ENCODE measurements at places on chromosomes 2 and 18.

DNA sequence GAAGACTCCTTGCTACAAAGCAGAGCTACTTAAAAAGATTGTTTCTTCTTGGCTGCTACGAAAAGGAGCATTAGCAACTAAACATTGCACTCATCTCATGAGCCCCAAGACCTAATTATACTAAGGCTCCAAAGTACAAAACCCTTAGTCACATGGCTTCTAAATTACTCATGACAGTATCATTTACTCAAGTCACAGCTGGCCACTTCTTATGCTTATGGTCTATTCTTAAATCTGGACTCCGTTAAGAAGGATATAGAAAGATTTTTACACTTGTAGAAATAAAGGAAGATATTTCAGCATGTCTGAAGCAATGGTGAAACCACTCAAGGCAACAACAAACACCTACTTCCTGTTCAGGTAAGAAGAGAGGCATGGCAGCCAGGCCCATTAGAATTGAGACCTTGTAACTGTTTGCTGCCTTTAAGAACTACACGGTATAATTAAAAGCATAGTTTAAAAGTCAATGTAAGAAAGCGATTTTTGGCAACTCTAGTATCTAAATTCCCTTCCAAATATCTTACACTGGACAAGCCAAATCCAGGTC lies 12.7 kb downstream of the ANKRD44 start:
- DNase-seq: no peak

DNA sequence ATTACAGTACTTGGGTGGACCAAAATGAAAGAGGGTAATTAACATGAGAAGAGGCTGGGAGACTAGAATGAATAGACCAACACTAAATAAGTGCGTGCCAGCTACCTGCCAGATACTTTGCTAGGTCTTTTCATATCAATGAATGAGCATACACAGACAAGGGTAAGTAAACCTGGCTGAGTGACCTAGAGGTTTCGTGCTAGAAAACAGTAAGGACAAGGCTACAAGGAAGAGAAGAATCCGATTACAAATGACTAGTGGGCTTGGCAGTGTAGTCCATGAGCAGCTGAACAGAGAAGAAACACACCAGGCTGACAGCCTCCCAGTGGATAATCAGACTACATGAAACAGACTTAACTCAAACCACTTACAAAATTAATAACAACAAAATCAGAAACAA lies 64.6 kb downstream of the THADA start:
- DNase-seq: no peak

- DNase-seq: no peak
Observed at GRCh38 chr18:4636967-4637366, 181.9 kb upstream of the DLGAP1 start.

DNA sequence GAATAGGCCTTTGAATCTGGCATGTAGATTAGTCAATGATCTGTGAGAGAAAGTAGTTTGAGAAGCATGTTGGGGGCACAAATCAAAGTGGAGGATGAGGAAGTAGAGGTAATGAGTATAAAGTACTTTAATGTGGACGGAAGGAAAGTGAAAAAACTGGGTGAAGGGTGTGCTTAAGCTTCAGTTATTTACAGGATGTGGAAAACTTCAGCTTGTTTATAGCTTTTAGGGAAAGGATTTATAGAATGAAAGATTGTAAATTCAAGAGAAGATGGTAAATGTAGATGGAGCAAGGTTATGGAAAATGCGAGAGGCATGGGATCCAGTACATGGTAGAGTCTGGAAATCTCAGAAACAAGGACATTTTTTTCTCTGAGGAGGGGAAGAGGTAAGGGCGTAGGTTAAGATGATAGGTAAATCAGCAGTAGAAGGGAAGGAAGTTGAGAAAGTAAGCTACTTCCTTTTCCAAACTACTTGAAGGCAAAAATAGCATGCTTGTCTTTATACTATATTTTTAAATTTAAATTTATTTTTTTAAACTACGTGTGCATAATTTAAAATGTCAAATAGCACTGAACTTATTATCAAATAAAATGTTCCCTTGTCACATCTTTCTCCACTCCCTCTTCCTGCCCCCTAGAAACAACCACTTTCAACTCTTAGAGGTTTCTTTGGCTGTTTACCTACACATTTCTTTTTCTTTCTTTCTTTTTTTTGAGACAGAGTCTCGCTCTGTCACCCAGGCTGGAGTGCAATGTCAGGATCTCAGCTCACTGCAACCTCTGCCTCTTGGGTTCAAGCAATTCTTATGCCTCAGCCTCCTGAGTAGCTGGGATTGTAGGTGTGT lies 8.5 kb downstream of the FAM117B start:
- no peak for DNase-seq

DNA sequence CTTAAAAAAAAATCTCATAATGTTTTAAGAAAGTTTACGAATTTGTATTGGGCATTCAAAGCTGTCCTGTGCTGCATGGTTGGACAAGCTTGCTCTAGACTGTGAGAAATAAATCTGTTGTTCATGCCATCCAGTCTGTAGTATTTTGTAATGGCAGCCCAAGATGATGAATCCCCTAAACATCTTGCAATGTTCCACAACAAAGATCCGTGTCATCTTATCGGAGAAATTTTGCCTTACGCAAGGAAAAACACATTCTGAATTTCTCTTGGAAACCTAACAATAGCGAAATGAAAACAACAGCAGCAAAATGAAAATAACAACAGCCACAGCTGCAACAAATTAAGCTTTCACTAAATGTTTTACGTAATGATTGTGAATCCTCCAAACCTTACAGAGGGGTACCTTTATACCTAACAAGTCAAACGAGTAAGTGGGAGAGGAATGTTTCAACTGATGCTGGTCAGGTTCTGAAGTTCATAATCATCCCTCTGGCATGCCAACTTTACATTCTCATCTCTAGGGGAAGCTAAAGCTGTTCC lies 76.1 kb upstream of the RNU4ATAC start:
- DNase-seq: no peak

DNA sequence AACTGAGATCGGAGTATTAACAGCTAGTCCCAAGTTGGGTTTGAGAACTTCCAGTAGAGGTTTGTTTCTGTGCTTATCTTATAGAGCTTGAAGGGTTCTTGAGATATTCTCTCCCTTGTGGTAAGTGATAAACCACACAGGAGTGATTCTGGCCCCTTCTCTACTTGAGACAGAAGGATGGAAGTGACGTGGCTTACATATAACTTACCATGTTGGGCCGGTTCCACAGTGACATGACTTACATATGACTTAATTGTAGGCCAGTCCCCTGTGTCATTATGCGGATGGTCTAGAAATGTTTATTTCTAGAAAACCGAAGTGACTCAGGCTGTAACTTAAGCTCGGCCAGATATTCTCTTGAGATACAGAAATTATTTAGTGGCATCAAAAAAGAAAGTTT lies 62.7 kb downstream of the TRAPPC12 start:
- no peak for DNase-seq

- no peak for DNase-seq
Observed at GRCh38 chr2:167652401-167652800, 595.0 kb downstream of the STK39 start.

DNA sequence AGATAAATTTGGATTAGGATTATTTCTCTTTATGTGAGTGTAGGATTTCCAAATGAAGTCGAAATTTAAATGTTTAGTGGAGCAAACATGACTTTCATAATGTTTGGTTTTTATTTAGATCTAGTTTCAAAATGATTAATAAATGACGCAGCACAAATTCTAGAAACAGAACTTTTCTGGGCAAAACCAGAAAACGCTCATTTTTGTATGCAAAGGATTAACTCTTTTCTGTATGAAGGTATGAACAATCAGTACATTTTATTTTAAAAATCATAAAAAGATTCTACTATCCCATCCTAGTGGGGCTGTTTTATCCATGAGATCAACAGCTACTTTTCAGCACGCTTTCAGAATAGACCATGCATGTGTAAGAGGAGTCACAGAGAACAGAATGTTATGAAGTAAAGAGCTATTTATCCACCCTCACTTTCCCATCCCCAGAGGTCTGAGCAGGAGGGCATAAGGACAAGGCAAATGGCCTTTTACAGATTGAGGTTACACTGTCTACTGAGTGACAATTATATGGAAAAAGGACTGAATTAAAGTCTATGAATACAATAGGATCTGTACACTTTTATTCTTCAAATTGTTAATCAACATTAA lies 270.8 kb downstream of the ZEB2 start:
- no peak for DNase-seq

GRCh38 chr2:124320051-124320688 lies 295.1 kb downstream of the CNTNAP5 start:
- DNase-seq: no peak

GRCh38 chr2:229088517-229088913 lies 182.6 kb downstream of the PID1 start:
- no peak for DNase-seq

DNA sequence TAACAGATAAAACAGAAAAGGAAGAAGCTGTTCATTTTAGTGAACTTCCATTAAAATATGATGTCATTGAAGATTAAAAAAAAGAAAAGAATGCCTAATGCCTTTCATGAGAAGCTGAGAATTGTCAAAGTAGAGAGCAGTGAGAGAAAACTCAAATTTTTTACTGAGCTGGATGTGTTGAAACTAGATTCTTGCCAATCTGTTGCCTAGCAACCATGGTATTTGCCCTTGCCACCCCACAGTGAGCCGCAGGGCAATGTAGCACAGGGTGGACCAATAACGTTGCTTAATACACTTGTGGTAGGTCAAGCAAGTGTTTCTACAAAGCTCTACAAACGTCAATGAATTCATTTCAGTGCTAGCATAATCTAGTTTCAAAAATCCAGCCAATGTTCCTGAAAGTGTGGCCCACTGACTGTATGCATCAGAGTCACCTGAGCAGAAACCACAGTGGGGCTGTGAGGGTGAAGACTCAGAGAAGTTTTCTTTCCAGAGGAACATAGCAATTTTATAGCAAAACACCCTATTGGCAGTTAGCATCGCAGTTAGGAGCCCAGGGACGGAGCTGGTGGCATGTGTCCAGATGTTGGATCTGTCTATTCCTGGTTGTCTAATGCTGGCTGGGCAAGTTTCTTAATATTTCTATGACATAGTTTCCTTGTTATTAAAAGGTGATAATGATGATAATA lies 132.2 kb downstream of the DOCK10 start:
- DNase-seq: no peak

Data from stimulated activated CD8-positive, alpha-beta memory T cell treated with anti-CD3 and anti-CD28 coated beads, Interleukin-4, amount 100 ng/mL, for 1 hour (primary cell).